Activated CD4-positive, alpha-beta memory T cell treated with anti-CD3 and anti-CD28 coated beads for 36 hours (primary cell): ENCODE measurements at places on chromosomes 7 and 10.

GRCh38 chr7:134887523-134887922 is 98.8 kb upstream of the AGBL3 start:
- no peak for DNase-seq

GRCh38 chr10:44806950-44807349 is 104.2 kb upstream of the TMEM72 start:
- DNase-seq = no peak

DNA sequence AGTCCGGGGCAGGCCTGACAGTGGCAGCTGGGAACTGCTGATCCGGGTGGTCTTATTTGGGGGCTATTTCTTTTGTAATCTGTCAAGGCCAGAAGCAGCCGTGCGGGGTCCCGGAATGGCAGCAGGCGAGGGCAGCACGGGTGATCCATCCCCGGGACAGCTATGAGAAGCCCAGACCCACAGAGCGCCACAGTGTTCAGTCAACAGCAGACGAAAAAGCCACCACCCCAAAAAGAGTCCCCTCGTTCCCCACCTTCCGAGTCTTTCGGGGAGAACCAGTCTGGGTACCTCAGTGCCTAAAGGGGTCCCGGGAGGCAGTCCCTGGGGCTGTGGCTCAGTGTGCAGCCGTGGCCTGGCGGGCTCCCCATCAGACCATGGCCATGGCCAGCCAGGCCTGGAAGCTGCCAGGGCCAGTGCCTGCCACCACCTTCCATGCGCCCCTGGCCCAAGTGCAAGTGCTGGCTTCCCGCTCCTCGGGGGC is 125.1 kb upstream of the KCTD7 start:
- no peak for DNase-seq

DNA sequence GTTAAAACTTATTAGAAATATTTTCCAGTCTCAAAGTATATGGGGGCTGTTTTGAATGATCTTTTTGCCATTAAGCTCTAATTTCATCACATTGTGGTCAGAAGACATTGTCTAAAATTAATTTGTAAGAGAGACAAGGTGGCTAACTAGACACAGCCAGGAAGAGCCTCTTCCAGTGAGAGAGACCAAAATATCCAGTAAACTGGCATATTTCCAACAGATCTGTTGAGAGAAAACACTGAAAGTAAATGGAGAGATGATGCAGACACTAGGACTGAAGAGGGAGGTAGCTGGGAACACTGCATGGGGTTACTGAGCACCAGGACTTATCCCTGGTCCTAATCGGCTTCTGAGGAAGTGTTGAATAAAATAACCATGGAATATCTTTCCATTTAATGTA is 101.5 kb upstream of the TAS2R16 start:
- no peak for DNase-seq

DNA sequence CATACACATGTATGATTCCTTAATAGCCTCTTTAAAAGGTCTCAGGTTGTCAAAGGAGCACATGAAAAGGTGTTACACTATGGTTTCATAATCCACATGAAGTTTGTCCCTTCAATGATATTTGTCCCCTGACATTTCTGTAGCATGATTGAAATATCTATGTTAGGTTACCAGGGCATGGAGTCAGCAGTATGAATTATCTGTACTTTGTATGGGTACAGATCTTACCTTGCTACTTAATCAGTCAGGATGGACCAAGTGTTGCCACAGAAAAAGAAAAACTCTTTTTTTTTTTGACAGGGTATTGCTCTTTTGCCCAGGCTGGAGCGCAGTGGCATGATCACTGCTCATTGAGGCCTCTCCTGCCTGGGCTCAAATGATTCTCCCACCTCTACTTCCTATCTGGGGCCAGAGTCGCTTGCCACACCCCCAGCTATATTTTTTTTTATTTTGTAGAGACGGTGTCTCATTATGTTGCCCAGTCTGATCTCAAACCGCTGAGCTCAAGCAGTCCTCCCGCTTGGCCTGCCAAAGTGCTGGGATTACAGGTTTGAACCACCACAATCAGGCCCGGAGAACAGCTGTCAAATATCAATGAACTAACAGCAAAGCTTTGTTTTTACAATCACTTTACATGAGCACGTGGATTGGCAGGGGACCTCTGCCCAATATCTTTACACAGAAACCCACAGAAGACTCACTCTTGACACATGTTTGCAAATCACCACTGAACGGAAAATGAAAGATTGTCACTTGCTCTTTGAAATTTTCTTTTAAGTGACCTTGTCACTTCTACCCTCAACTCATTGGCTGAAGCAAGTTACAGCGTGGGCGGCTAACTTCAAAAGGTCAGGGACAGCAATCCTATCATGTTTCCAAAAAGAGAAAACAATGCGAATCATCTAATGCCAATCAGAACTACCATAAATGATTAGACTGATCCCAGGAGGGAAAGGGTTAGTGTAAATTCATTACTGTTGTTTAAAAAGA is 140.2 kb downstream of the PRKG1 start:
- DNase-seq = no peak

GRCh38 chr10:21499701-21500577 is 25.5 kb downstream of the SKIDA1 start:
- DNase-seq = peak; percentile 20

GRCh38 chr7:155998328-155998691 is 186.0 kb upstream of the SHH start:
- peak; percentile 54 for DNase-seq

GRCh38 chr7:82017334-82017943 is 247.6 kb upstream of the HGF start:
- no peak for DNase-seq

DNA sequence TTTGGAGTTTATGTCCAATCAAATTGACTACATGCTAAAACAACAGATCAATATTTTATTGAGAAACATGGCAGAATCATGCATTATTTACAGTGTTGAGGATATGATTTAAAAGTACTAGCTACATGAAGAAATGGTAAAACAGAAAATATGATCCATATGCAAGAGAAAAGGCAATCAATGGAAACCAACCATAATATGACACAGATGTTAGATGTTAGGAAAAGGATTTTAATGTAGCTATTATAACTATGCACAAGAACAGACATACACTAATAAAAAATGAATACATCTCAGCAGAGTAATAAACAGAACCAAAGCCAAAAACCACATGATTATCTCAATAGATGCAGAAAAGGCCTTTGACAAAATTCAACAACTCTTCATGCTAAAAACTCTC is 166.2 kb upstream of the CACNA2D1 start:
- no peak for DNase-seq

GRCh38 chr7:1407892-1408291 is 51.4 kb downstream of the MICALL2 start:
- DNase-seq = no peak

DNA sequence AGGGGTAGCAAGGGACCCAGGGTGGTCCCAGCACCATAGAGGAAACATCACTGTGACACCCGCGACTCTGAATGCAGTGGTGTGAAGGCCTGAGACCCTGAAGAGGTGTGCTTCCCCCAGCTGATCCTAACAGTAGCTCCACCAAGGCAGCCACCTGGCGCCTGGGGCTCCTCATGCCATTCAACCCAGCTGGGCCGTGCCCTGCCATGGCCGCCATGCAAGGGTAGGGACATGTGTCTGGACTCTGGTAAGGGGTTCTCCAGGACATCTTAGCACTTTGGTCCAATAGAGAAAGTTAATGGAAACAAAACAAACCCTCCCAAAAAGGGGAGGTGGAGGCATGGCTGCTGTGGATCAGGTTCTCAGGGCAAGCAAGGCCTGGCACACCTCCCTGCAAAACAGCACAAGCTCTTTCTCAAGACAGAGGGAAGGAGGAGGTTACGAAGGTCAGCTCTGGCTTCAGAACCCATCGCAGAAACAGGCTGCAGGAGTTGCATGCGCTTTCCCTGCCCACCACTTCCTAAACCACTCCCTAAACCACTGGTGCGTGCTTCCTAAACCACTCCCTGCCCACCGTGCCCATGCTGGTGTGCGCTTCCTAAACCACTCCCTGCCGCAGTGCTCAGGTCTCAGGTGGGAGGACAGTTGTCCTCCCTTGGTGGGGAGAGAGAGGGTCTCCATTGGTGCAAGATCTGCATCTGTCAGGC is 108.7 kb downstream of the LARP4B start:
- no peak for DNase-seq

GRCh38 chr7:2003451-2003930 is 229.3 kb downstream of the MAD1L1 start:
- no peak for DNase-seq

DNA sequence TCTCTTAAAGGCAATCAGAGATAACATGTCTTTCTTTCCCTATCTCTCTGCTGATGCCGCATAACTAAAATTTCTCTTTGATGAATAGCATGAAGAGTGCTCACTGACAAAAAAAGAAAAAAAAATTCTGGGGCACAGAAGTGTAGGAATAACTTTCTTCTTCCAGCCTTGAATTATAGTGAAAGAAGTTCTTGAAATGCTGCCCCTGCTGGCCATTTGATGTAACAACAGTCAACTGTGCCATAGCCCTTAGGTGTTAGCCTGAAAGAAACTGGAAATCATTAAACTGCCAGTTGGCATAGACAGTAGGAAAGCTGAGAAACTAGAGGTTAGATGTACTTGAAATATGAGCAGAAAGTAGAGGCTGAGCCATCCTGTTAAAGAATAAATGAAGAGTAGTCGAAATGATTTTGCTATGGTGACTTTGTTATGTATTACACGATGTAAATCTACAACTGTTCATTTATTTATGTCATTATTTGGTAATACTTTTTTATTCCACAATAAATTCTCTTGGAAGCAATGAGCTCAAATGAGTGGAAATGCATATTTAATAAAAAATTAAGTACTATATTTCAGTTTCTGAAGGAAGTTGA is 48.3 kb upstream of the FAM171A1 start:
- DNase-seq = peak; percentile 24

GRCh38 chr10:123759041-123759440 is 92.9 kb downstream of the GPR26 start:
- DNase-seq = no peak

GRCh38 chr7:130476297-130477150 is 15.4 kb upstream of the MEST start:
- DNase-seq = no peak

GRCh38 chr7:137865764-137866163 is 19.0 kb upstream of the DGKI start:
- no peak for DNase-seq

DNA sequence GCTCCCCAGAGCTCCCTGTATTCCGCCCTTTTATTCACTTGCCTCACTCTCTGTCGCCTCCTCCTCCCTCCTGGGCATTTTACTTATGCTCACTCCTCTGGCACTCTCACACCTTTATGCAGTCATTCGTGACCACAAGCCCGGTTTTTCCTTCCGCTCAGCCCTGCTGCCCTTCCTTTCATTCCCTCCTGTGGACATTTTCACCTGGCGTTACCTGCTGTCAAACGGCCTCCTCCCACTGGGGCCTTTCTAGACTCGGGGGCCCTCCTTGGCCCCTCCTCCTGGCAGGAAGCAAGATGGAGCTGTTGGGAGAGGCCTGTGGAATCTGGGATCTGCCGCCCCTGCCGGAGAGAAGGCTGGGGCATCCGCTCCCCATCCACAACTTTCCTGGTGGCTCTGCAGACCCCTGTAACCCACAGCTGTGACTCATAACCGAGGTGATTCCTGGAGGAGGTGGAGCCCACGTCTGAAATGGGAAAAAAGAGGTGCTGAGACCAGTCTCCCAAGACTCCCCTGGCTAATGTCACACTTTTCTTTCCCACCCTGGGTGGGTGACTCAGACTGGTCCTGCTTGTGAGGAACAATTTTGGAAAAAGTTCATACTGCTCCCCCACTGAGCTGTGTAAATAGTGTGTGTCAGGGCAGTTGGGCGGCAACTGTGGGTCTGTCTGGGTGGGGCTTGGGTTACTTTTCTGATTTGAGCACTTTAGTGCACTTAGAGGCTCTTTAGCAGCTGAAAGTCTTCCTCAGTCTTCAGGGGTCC is 1.2 kb downstream of the VCL start:
- peak; percentile 34 for DNase-seq

- DNase-seq = no peak
Observed at GRCh38 chr10:59027975-59028655, 148.3 kb upstream of the PHYHIPL start.

DNA sequence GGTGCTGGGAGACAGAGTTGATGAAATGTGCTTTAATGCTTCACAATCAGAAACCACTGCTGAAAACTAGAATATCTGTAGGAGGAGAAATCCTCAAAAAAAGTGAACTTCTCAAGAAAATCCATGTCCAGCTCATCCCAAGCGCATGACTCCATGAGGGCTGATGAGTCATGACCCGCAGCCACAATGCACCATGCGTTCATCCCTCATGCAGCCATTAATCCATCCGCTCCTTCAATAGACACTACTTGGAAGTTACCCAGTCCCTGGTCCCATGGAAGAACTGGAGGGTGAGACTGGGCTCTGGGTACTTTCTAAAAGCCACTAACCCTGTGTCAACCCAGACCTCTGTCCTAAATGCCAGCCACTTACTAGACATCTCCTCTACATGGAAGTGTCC is 24.4 kb downstream of the TMEM273 start:
- DNase-seq = no peak

GRCh38 chr10:48519481-48520183 is 85.2 kb downstream of the ARHGAP22 start:
- DNase-seq = no peak

- DNase-seq = no peak
Observed at GRCh38 chr10:130242513-130242912, 106.3 kb downstream of the GLRX3 start.

DNA sequence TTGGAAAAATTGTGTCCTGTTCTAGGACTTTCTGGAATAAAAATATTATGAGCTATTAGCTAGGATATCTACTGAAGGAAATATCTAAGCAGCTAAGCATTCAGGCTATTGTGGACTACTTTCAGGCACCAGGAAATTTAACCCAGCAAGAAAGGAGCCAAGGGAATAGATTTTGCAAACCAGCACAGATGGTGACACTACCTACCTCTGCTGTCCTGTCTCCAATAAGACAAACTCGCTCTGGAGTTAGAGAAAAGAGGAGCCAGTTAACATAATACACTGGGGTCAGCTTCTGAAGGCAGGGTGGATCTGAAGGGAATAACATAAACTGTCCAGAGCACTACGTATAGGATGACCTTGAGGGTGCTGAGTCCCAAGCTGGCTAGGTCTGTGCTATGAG is 223.7 kb upstream of the PRSS58 start:
- DNase-seq = no peak

- no peak for DNase-seq
Observed at GRCh38 chr7:100467638-100468373, 3.7 kb upstream of the SPACDR start.

DNA sequence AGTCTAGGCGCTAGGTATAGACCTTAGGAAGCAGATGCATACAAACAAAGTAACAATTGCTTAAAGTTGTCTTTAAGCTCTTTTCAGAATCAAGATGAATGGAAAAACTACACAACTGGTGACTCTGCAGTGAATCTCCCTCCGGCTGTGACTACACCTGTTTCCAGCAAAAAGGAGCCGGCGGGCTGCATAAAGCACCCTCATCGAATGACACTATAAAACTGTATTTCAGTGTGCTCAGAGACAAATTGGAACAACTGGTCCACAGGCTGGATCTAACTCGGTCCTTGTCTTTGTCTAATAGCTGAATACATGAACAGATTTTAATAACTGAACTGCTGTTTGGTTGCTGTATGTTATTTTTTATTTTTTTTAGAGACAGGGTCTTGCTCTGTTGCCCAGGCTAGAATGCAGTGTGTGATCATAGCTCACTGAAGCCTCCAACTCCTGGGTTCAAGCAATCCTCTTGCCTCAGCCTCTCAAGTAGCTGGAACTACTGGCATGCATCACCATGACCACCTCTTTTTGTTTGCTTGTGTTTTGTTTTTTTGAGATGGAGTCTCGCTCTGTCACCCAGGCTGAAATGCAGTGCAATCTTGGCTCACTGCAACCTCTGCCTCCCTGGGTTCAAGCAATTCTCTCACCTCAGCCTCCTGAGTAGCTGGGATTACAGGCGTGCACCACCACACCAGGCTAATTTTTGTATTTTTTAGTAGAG is 64.2 kb upstream of the SVIL start:
- no peak for DNase-seq

- DNase-seq = no peak
Observed at GRCh38 chr10:58475322-58476277, 37.1 kb upstream of the BICC1 start.
